ENCODE measurements at places on chromosomes 11 and 22.

- DNase-seq, result peak; percentile 55
Observed at GRCh38 chr11:65496304-65497140, 2.3 kb upstream of the MALAT1 start.

- no peak for DNase-seq
Observed at GRCh38 chr22:38728871-38729796, 23.4 kb downstream of the GTPBP1 start.

GRCh38 chr11:3214420-3214699, 4.3 kb downstream of the MRGPRG start:
- no peak for DNase-seq

DNA sequence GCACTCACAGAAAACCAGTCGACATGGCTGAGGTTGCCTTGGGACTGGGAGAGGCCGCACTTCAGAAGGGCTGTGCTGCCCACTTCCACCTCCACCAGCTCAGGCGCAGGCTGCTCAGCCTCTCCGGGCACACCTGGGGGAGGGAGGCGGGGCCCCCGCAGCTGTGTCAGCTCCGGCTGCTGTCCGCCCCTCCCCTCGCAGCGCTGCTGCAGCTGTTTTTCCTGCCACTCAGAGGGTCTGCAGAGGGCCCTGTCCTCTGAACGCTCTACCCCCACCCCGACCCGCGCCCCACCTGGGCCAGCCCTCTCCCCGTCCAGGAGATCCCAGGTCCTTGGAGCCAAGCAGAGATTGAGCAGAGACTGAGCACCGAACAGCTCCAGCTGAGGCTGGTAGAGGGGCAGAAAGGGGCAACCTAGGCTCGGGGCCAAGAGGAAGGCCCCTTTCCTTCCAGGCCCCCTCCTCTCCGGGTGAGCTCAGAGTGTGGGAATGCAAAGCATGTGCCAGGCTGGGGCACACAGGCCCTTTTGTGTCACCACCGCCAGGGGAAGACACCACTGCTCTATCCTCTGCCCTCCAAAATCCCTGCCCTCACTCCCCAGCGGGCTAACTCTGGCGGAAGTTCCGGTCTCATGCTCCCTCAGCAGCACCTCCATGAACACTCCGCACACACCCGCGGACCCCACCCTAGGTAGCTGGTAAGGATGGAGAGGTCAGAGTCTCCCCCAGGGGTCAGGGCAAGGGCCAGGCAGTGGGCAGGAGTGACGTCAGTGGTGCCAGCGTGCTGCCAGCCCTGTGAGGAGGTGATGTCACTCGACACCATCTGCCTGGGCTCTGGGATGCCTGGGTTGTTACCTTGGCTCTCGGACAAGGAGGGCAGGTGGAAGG, 1.6 kb downstream of the MCAM start:
- peak; percentile 84 for DNase-seq

GRCh38 chr22:21448627-21449416, 18.4 kb upstream of the TMEM191C start:
- no peak for DNase-seq

DNA sequence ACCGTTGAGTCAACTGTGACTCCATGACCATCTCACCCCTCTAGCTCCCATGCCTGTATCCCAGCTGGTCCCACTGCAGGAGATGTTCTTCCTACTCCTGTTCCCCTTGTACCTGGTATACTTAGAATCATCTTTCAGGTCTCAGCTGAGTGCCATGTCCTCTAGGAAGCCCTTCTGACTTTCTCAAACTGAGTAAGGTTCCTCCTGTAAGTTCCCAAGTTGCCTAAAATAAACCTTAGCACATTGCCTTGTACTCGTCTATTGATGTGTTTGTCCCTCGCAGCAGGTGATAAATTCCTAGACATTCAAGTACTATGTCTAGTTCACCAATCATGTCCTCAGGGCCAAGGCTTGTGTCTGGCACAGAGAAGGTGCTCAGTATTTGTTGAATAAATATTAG, 18.4 kb upstream of the ASCC2 start:
- no peak for DNase-seq

DNA sequence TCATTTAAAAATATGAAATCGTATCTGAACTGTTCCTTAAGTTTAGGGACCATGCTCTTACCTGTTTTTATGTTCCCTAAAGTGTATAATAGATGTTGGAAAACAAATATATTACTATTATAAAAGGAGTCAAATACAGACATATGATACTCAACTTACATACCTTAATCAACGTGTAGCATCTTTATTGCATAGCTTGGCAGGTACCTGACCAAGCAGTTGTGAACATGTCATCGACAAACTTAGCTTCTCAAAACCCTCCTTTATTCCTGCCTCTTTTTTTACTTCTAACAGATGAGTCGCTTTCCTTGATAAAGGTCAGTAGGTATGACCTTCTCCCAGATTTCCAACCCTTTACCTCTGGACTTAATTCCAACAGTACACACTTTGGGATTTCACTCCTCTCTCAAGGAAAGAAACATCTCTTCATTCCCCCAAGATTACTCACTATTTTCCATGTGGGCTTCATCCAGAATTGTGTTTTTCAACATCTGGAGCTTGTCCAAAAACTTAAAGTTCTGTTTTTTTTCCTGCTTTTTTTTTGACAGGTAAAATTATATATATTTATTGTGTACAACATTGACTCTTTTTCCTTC, 11.9 kb downstream of the HIPK3 start:
- no peak for DNase-seq

- DNase-seq, result peak; percentile 47
Observed at GRCh38 chr11:60887556-60887955, 18.8 kb downstream of the PRPF19 start.

GRCh38 chr11:72144807-72145565, 9.5 kb downstream of the FOLR3 start:
- DNase-seq, result no peak

- no peak for DNase-seq
Observed at GRCh38 chr11:128898580-128899344, 7.6 kb downstream of the KCNJ5 start.

DNA sequence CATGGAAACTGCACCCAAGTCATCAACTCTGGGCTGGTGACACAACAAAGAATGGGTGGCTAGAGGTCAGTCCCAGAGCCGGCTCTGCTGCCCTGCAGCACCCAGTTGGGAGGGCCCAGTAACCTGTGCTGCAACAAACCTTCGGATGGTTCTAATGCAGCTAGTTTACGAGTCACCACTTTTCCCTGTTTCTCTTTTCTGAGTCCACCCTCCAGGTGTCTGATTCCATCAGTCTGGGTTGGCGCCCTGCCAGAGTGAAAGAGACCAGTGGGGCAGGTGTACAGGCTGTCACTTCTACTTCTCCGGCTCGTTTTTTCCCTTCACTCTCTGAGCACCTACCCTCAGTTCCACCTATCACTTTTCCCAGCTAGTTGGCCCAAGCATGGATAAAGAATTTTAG, 572.9 kb downstream of the NTM start:
- no peak for DNase-seq

DNA sequence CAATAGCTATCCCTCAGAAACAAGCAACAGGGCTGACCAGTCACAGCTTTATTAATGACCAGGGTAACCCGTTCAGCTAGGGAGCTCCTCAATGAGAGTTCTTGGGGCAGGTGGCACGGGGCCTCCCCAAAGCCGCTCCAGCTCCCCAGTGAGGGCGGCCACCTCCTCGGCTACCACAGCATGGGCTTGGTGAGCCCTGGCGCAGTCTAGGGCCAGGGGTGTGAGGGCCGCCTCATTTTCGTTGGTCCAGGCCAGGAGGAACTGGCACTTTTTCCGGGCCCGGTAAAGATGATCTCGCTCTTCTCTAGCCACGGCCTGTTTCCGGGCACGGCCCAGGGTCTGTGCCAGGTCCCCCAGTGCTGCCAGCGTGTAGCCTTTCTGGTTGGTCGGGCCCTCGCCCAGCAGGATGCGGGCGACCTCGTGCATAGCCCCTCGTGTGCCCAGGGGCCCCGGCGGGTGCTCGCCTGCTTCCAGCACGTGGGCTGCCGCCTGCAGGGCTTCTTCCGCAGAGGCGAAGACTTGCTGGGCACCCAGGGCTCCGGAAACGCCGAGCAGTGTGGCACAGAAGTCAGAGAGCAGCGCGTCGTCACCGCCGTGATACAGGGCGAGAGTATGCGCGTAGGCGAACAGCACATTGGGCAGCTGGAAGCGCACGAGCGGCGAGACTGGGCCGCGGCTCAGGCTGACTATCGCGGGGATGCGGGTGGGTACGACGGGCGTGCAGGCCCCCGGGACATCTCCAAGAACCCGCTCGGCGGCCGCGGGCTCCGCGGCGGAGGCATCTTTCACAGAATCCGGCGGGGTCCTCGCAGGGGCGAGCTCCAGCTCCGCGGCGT, 913 bp downstream of the ZNHIT2 start:
- DNase-seq, result no peak

DNA sequence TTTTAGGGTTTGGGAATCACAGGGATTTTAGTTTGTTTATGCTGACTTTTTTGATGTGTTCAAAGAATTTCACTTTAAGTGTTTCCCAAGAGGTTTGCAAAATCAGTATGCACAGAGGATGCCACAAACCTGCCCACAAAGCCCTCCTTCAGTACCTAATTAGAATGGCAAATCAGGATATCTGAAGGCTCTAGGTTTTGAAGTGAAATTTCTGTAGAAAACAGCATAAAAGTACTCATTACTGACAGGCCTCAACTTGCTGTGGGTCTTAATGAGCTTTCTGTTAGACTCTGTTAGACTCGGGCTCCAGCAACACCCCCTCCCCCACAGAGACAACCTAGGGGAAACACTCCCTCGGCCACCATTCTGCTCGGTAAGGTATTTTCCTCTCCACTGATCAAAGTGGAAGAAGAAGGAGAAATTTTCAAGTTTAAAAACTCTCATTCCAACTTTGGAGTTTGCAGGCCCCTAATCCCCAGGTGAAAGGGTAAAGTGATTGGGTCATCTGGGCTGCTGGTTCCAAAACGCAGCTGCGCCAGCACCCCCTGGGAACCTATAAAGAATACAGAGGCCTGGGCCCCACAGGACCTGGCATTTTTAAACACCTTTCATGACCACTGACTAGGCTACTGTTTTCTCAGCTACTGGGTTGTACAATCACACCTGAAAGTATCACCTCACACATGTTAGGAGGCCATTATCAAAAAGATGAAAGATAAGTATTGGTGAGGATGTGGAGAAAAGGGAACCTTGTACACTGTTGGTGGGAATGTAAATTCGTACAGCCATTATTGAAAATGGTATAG, 67.5 kb downstream of the PLEKHA7 start:
- no peak for DNase-seq

- DNase-seq, result no peak
Observed at GRCh38 chr11:104451197-104451893, 287.4 kb upstream of the PDGFD start.

DNA sequence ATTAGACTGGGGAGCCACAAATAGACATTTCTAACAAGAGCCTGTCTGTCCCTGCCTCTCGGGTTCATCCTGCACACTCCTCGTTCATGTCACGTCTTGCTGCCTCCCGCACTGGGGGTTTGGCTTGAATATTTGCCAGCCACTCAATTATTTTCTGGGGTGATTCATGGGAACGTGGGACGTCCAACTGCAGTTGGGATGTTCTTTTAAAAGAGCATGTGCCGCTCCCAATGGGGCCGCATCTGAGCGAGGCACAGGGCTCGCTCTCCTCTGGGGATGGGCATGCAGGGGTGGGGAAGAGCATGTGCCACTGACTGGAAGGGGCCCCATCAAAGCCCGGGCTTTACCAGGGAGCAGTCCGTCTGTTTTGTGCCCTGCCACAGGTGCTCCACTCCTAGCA, 43.4 kb downstream of the PARVG start:
- DNase-seq, result no peak

GRCh38 chr11:70811483-70811882, 413.2 kb downstream of the CTTN start:
- no peak for DNase-seq

DNA sequence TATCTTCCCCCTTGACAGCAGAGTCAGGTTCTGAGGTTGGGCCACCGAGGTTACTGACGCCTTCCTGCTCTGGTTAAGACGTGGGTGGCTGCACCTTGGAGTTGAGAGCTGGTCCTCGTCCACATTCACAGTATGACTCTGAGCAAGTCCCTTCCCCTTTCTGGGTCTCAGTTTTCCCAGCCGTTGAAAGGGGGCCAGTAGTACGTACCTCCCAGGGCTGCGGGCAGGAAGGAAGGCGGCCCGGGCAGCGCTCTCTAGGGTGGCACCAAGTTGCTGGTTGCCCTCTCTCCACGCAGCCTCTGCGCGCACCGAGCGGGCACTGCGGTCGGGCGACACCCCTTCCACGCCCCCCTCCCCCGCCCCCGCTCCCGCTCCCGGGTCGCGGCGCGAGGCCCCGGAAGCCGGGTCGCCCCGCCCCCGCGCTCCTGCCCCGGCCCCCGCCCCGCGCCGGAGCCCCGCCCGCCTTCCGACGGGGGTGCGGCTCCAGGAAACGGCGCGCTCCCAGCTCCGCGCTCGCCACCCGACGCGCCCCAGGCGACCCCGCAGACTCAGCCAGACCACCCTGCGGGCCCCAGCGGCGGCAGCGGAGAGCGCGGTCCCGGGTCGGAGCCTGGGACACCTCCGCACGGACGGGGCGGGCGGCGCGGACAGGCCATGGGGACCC, at the start of gene EHBP1L1:
EHBP1L1 (plus strand) TSS at position 486 of the 664 bp plus-strand sequence. CDS start 250 bp downstream, outside the sequence.
- DNase-seq, result no peak

- no peak for DNase-seq
Observed at GRCh38 chr11:73521621-73522020, 76.3 kb downstream of the FAM168A start.

DNA sequence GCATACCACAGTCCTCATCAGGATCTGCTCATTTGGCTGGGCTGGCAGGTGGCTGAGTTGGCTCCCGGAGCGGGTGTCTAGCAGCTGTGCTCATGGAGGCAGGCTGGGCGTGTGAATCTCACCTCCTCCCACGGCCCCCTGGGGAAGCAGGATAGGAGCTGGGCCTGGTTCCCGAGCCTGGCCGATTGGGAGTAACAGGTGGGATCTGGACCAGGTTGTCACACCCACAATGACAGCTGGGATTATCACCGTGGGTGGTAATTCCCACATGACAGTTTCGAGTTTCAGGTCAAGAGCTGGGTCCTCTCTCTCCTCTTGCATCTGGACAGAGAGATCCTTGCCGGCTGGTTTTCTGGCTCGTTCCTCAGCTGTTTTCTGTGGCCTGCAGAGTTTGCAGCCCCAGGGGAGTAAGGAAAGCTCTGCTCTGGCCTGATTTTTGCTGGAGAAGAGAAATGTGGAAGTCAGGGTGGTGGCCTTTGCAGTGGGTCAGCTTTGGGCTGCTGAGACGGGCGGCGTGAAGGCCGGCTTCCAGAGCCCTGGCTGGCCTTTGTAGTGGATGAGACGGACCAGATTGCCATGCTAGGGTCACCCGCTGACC, 57.0 kb downstream of the BCR start:
- DNase-seq, result no peak

All from globus pallidus (tissue), 1 donor.